H9 (cell line): ENCODE measurements at places on chromosomes 11 and 22. TPM values are rescaled to one million over a fixed set of nuclear protein-coding genes. Genes with fewer than 3 reads are reported as not detected.

DNA sequence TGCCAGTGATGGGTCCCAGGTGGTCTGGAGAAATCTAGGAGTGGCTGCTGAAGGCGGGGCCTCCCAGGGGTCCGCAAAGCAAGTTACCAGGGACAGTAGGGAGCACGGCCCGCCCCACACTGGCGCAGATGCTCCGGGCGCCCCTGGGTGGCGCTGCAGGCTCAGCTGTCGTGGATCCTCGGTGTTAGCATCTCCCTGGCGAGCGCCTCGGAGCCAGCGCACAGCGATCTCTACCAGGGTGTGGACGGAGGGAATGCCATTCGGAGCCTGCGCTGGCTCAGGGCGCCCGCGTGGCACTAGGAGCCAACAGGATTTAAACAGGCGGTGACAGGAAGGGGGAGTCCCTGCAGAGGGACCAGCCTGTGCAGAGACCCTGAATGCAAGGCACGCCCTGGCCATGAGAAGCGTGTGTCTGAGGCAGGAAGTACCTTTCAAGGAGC is 20.2 kb downstream of the FADS3 start:
- DNase-seq = peak; percentile 93

DNA sequence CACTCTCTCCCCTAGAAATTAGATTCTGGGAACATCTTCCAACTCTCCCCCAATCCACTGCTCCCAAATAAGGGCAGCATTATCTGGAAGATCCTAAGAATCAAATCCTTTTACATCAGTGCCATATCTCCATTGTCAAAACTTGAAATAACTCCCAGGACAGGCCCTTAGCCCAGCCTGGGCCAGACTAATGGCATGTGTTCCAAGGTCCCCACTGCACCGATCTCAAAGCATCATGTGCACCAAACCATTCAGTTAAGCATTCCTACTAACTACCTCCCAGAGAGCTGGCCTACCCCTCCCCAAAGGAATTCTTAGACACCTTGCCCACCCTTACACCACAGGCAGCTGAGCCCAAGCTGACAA is 44.2 kb upstream of the POU2AF1 start:
- no peak for DNase-seq

DNA sequence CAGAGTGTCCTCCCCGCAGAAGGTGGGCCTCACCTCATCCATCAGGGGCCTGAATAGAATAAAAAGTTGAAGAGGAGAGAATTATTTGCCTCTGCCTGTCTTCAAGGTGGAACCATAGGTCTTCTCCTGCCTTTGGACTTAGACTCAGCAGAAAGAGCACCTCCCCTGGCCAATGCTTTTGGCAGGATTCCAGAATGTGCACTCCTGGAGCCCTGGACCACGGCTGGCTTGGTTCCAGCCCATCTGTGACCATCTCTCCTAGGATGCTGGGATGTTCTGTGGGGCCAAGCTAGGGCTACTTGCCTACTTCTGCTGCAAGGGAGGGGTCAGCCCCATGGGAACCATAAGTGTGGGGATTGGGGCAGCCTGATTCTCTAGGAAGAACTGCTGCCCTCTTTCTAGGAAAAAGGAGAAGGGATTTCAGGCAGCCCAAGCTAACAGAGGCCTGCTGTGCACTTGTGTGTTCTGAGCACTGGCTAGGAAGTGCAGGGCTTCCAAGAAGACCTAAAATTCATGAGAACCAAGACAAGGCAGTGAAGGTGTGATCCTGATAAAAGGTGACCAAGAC is 32.2 kb upstream of the SHANK2 start:
- no peak for DNase-seq

DNA sequence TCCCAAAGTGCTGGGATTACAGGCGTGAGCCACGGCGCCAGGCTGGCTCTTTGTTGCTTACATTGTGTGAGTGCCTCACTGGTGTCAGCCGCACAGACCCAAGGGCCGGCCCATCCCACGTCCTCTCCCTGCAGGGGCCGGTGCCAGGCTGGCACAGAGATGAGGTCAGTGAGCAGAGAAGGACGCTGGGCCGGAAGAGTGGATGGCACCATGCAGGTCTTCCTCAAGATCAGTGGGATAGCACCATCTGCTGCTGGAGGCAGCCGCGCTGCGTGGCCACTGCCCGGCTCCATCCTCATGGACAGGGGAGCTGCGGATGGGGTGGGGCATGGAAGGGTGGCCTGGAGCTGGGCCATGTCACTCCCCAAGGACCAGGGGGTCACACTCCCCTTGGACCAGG is 22.0 kb upstream of the FGF4 start:
- DNase-seq = no peak

DNA sequence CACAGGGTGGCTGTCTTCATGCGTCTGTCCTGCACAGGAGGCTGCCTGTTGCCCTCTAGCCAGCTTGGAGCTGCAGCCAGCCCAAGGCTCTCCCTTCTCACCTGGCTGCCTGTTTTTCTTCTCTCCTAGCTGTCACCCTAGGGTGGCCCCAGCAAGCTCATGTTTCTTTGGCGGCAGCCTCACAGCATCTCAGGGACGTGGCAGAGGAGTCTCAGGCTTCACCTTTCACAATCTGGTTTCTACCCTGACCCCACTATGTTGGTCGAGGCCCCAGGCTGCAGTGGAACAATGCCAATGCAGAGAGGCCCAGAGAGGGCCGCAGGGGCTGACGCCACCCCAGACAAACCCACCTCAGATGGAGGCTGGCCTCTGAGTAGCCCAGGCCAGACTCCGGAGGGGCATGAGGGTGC is 2.5 kb upstream of the CLDN5 start:
- DNase-seq = no peak

GRCh38 chr11:95984072-95984471 is 60.2 kb upstream of the MTMR2 start:
- DNase-seq = no peak

DNA sequence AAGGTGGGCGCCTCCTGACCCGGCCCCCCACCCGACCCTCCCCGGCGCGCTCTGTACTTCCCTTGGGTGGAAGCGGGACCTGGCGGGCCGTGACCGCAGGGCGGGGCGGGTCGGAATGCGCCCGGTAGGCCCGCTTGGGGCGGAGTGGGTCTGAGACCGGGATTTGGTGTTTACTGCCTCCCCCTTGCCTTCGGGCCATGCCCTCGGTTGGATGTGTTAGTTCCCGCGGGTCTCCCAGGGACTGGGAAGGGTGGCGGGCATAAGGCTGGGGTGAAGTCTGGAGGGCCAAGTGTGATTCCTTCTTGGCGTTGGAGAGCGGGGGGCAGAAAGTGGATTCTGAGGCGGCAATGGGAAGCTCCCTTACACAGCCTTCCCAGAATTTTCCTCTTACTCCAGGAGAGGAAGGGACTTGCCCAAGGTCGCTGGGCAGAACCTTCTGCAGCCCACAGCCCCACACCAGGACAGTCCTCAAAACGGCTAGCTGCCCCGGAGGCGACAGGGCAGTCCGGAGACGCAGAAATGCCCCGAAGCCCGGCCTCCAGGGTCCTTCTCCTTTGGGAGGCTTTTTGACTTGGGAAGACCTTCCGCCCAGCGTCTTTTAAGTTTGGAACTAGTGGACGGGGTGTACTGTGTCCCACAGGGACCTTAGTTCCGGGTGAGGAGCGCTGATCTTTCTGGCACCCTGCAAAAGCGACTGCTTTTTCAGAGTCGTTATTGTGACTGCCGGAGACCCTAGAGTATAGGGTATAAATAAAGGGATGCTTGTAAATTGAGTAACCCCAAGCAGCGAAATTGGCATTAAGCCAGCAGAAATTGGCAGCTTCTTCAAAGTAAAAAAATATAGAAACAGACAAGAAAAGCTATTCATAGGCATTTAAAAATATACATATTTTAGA is 647 bp downstream of the SWAP70 start:
- DNase-seq = peak; percentile 39

DNA sequence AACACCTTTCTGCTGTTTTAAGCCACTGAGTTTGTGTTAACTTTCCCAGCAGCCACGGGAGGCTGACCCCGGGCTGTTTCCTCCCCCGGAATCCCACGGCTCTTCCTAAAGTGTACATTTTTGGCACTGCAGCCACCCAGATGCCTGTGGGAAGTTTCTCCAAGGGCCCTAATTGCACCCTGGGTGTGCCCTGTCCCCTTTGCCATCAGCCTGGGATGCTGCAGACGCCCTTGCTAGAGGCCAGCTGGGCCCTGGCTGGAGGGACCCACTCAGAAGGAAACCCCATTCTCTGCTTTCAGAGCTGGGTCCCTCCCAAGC is 883.3 kb downstream of the BRD1 start:
- DNase-seq = no peak

GRCh38 chr11:62496676-62497075 is 49.9 kb downstream of the AHNAK start:
- DNase-seq = no peak

- no peak for DNase-seq
Measured at GRCh38 chr22:45638197-45638596, 33.4 kb upstream of the ATXN10 start.

- no peak for DNase-seq
Measured at GRCh38 chr11:7489376-7489775, 4.1 kb downstream of the OLFML1 start.

DNA sequence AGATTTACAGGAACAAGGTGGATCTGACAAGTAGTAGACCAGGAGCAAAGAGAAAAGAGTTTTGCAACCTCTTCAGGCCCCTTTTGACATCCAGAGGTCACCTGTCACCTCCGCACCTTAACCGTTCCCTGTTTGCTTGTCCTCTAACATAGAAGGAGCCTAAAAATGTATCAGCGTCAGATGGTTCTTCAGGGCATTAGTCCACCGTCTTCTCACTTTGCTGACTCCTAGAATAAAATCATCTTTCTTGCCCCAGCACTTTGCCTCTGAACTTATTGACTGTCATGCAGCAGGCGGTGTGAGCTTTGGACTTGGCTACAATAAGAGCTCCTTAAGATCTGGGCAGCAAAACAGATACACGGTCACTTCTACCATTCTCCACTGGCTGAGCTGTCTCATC is 339.7 kb upstream of the B3GAT1 start:
- DNase-seq = no peak

GRCh38 chr11:19951558-19952115 is 208.6 kb downstream of the DBX1 start:
- no peak for DNase-seq

DNA sequence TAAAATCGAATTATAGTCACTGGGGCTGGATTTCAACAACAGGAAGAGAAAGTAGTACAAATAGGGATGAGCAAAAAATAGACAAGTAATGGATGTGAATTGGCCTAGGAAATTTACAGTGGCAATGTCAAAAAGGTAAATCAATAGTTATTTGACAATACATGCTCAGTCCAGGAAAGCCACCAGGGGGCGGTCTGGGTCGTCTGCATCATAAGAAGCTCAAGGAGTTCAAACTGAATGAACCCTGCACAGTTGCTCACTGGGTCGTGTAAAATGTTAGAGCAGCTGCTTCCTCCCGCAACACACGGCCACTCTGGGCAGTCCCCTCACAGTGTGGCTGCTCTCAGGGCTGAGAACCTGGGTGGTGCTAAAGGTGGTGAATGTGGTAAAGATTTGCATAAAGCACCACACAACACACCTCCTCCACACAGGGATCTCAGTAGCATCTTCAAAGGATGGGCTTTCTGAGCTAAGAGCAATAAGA is 85.9 kb downstream of the ZNF280B start:
- DNase-seq = peak; percentile 63

DNA sequence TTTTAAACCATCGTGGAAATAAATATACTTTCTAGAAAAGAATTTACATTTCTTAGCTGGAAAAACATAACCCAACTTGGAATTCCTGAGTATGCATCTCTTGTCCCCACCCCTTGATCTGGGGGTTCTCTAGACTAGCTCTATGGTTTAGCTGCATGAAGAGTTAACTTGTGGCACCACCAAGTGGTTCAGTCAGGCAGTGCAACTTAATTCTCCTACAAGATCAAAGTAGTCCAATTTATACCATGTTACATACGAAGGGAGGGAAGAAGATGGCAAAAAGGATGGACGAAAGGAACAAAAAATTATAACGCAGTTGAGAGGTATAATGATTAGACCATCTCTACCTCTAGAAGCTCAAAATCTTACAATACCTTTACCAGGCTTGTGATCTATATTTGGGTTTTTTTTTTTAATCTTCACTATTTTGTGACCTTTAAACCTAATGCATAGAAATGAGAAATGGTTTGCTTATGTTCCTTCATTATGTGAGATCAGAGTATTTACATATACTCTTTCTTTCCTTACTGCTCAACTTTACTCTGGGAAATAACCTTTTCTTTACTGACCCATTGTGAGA is 28.5 kb upstream of the ALKBH3 start:
- DNase-seq = peak; percentile 67

GRCh38 chr22:22949953-22950352 is 62.3 kb downstream of the IGLL5 start:
- no peak for DNase-seq

GRCh38 chr11:78074756-78075155 is 4.9 kb downstream of the NDUFC2 start:
- DNase-seq = no peak

- DNase-seq = no peak
Measured at GRCh38 chr22:24583221-24584165, 9.4 kb downstream of the LRRC75B start.

- no peak for DNase-seq
Measured at GRCh38 chr22:19136915-19137314, 5.8 kb downstream of the TSSK2 start.

DNA sequence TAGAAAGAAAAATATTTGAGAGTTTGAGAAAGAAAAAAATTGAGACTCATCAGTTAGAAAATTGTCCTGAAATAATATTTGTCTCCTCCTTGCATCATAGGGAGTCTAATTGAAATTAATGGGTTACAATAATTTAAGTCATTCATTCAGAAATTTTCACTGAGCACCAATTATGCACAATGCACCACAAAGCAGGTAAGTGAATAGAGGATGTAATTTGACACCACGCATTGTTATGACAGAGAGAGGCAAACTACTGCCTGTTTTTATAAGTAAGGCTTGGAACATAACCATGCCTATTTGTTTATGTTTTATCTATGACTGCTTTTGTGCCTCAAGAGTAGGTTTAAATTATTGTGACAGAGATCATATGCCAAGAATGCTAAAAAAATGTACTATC is 537.9 kb upstream of the FAT3 start:
- DNase-seq = no peak

- DNase-seq = no peak
Measured at GRCh38 chr11:96237766-96238266, 105.2 kb downstream of the MAML2 start.

GRCh38 chr11:12140186-12140793 is 29.9 kb downstream of the MICAL2 start:
- DNase-seq = no peak

Gene OVCH2
- total RNA-seq = 0.44 and 0.46 TPM in 2 replicates

Gene ESRRA
- total RNA-seq = 42.3 and 44.0 TPM in 2 replicates

Gene HBE1
- total RNA-seq = not detected in 2 replicates

Gene TREH
- total RNA-seq = not detected in 2 replicates

Gene POU2F3
- 1.1 and 1.3 TPM in 2 replicates for total RNA-seq

Gene GALNT18
- total RNA-seq = 1.5 and 1.7 TPM in 2 replicates
